ENCODE measurements at places on chromosomes 3 and 15.

DNA sequence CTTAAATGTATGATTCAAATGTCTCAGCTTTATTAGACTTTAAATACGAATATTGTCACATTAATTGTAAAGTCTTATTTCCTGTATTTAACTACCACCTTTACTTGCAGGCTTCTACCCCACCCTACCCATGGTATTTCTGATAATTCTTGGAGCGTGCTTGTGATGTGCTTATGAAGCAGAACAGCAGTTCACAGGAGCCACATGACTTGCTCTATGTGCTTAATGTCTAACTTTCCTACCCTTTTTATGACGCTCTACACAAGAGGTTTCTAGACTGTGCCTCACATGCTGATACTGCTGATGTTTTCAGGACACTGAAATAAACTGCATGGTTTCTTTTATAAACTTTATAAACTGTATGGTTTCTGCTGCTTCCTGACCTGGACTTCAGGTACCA lies 553.5 kb upstream of the CCDC54 start:
- DNase-seq, result no peak

DNA sequence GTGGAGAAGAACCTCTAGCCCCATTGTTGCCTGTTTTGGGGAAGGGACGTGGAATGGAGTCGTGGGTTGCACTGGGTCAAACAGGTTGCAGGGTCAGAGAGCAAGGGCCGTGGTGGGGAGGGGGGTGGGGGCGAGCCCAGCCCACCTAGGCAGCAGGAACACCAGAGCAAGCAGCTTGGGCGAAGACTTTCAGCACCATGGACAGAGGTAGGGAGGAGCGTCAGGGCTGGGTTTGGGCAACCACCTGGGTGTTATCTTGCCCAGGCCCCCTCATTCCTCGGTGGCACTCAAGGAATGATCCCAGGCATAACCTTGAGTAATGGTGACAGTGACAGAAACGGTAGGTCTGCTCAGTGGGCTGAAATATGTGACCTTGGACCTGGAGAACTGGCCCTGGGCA lies 45.9 kb upstream of the TMEM115 start:
- no peak for DNase-seq

DNA sequence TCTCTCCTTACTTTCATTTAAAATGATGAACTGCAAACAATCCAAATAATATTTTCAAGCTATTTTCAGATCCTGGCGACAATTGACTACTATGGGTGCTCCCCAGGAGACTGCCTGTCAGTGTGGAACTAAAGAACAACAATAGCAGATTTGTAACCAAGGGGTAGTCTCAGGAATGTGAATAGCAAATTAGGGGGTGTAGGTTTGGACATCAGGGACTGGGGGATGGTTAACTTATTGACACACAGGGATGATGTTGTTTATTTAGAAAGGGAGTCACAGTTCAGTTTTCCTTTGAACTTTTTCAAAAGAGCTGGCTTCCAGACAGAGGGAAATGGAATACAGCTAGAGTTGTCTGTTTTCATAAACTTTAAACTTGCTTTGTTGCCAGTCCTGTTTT lies 229.8 kb downstream of the LRTM1 start:
- DNase-seq, result no peak

DNA sequence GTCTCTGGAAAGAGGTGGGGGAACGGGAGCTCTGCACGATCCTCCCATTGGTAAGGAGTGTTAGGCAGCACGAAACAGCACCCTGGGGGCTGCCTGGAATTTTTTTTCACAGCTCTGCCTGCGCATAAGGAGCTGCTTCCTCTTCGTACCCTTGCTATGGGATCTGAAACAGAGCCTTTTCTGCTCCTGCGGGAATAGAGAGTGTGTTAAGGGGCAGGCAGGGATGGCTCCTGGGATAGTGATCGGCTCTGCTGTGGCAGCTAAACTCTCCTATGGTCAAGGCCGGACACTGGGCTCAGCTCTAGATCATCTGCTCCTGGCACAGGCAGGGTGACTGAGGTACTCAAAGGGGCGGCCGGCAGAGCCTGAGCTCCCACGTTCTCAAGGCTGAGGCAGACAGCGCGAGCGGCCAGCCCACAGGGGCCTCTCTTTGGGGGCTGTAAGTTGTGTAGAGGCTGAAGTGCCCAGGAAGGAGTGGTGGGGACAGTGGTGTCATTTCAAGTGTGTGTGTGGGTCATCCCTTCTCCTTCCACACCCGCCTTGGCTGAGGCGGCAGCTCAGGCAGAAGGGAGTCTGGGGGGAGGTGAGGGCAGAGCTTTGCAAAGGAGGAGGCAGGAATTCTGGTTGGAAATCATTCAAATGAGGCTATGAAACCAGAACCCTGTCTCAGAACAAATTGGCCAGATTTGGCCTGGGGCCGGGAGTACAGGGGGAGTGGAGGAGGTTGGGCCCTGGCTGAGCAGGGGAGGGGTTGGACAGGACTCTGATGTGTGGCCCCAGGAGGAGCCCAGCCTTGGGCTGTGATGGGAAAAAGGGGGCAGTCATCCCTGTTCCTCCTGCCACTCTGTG lies 31.0 kb downstream of the EPHB3 start:
- no peak for DNase-seq

- DNase-seq, result peak; percentile 6
Observed at GRCh38 chr3:13122081-13123012, 49.1 kb upstream of the IQSEC1 start.

Measured in left ventricle myocardium superior (tissue), 1 donor.